ENCODE measurements at places on chromosomes 4 and X.

DNA sequence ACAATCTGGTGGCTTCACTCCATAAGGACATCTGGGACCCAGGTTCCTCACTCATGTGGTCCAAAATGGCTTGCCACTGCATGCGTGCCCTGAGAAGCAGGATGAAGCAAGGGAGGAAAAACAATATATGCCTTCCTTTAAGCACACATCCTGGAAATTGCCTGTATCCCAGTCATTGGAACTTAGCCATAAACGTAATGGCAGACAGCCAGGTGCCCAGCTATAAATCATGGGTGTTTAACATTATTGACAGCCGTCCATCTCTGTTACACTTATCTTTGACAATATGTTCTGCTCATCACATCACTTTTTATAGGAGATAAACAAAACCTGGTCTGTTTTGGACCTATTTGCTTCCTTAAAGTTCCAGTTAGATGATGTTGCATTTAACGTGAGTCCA is 181.0 kb downstream of the AASDH start:
- DNase-seq: no peak

DNA sequence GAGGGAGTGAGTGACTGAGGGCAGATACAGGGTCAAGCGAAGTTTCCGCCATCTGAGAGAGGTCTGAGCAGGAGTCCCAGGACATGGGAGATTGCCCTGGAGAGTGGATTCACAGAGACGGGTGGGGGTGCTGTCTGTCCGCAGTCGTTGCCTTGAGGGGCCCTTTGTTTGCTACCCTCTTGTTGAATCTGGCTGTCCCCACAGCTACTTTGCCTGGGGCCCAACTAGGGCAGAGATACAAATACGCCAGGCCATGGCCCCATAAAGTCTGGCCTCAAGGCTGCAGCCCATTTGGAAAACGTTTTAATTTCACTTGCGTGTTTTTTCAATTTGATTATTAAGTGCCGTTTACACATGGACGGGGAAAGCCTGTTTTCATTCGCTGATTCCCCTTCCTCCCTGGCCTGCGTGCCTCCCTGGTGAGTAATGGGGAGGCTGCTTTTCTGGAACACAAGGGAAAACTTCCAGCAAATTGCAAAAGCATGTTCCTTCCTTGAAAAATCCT is 134.4 kb downstream of the SMIM20 start:
- no peak for DNase-seq

- peak; percentile 40 for DNase-seq
Observed at GRCh38 chr4:153143527-153144348, 60.5 kb upstream of the TRIM2 start.

- DNase-seq: no peak
Observed at GRCh38 chrX:105464618-105465017, 244.1 kb upstream of the TEX13A start.

GRCh38 chr4:57612279-57612678 is 502.1 kb upstream of the IGFBP7 start:
- no peak for DNase-seq

- DNase-seq: peak; percentile 0
Observed at GRCh38 chrX:21840193-21840545, 752 bp downstream of the MBTPS2 start.

DNA sequence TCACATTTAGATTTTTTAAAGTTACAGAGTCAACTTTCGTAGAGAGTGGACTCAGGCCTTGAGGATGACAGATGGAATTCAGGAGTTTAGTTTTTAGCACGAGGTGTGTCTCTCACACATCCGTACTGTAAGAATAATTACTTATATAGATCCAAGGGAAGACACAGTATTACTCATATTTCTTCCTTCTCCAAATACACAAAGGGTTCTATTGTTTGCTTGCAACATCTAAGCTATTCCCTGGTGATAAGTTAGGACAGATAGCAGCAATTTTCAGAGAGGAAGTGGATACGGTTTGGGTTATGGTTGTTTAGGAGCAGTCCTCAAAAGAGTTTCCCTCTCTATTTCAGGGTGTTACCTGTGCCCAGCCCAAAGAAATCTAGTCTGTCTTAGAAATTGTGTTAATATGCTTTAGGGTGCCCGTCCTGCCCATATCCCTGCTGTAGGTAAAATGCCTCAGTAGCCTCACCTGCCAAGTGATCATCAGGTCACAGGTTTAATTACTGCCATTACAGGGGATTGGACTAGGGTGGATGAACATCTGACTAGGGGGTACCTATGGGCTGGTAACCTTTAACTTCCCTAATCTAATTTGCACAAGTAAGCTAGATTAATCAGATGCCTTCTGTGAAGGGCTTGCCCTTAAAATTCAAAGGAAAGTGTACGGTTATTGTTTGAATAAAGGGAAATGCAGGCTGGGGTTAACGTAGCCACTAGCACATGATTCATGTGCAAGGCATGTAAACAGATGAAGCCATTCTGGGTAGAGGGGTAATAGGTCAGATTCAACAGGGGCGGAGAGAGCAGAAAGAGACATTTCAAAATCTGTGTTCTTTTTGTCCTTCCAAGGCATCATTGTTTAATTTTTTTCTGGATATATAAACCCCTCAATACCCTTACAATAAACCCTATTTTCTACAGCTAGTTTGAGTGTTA is 8.7 kb upstream of the PPP3CA start:
- DNase-seq: no peak

- DNase-seq: no peak
Observed at GRCh38 chr4:101066626-101067170, 280.6 kb downstream of the PPP3CA start.

GRCh38 chr4:150960079-150960478 is 55.0 kb downstream of the LRBA start:
- DNase-seq: no peak

DNA sequence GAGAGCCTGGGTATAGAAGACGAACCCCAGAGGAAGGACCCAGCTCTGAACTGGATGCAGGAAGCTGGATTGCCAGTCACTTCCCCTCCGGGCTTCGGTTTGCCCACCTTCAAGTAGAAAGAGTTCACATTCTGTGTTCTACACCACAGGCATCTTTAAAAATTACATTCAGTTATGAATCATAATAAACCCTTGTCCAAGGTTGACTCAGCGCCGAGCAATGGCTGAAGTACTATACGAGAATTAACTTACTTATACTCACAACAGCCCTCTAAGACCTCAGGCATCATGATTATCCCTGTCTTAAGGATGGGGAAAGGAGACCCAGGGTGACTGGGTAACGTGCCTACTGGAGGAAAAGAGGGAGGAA is 72.5 kb downstream of the EVC2 start:
- DNase-seq: no peak

DNA sequence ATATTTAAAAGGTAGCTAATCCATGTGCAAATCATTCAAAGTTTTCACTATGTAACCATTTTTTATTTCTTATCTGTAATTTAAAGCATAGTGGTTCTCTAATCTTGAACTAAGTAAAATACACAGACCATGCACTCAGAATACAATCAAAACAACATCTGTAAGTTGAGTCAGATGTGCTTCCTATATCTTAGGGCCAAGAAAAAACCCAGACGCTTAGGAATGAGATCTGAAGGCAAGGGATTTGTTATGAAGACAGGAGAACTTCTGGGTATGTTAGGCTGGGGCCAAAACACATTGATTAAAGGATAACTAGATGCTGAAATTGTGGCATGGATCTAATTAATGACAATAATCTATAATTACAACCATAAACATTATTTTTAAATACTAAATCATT is 120.3 kb downstream of the PDE5A start:
- no peak for DNase-seq

GRCh38 chrX:71168134-71168533 is 23.5 kb downstream of the NLGN3 start:
- no peak for DNase-seq

DNA sequence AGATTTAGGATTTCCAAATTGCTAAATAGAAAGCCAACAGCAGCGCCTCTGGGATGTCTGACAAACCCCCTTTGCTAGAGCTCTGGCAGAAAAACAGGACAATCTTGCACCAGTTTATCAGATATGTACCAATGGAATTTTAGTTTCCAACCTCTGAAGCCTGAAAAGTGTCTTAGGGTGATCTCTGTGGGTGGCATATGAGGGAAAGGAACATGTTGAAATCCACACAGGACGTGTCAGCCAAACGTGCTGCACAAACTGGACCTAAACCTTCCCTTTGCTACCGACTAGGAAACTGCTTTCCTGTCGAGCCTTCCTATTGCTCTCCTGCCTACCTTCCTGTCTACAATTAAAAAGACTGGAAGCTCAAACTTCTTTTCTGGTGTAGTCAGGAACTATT is 53.5 kb downstream of the REELD1 start:
- no peak for DNase-seq

DNA sequence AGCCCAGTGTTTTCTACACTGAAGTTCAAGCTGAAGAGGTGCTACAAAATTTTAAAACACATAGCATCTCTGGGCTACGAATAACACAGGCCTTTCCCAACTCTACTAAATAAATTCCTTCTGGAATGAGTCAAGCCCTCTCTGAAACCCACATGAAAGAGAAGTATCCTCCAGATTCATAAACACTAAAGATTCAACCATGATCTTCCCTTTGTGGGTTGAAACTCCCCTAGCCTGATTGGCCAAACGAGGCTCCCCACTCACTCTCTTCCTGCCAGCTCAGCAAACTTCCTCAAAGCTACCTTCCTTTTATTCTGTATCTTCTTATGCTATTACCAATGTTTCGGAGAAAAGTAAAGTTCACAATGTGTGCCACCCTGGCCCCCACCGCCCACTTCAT is 95.4 kb downstream of the NKX6-1 start:
- no peak for DNase-seq

DNA sequence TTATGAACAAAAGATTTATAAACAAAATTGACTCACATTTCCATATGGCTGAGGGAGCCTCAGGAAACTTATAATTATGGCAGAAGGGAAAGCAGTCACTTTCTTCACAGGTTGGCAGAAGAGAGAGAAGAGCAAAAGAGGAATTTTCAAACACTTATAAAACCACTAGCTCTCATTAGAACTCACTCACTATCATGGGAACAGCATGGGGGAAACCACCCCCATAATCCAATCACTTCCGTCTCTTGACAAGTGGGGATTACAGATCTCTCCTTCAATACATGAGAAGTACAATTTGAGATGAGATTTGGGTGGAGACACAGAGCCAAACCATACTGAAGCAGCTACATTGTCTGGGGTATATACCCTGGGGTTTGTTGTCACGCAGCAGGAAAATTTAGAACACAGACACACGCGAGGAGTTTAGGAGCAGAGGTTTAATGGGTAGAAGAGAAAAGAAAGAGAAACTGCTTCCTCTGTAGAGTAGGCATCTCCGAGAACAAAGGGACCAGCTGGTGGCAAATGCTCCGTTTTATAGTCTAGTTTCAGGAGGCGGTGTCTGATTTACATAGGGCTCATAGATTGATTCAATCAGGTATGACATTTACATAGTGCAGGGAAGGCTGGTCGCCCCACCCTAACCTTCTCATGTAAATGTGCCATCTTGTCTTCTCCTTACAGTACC is 2277.7 kb upstream of the AGA start:
- no peak for DNase-seq

DNA sequence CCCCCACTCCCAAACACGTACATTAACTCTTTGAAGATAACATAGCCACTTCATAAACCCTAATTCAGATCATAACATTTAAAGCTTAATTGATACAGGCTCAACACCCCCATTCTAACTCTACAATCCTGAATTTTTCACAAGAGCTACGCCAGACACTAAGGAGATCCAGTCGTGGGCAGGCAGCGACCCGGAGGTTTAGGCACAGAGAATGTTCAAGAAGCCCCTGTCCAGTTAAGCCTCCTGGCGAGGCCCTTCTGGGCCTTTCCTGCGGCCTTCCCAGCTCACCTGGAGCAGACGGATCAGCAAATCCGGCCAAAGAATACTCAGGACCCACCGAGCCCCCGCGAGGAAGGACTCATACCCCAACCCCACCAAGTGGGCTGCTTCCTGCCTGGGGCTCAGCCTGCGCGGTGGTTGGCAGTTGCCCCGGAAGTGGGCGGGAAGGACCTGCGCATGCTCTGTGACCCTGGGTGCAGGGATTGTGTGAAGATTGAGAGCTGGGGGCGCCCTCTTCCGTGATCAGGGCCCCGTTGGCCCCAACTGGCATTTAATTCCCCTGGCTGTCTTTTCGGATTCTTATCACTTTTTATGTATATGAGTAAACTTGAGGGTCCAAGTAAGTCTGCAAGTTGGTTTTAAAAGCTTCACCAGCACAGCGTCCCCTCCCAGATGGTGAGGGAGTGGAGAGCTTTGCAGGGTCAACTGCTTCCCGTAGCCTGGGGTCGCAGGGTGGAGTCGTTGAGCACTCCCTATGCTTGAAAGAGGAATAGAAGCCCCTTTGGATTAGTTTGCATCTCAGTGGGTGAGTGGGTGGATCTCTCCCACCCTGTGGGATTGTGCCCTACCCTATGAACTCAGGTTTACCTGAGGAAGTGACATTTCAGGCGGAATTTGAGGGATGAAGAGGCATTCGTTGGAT is at the start of gene TRIM61:
TSS of gene TRIM61 (minus strand) at position 415 of the 922 bp plus-strand sequence. CDS start 7,655 bp downstream, outside the sequence.
- no peak for DNase-seq

GRCh38 chr4:174213731-174214100 is 69.8 kb downstream of the FBXO8 start:
- no peak for DNase-seq

GRCh38 chr4:22090661-22091351 is 142.2 kb upstream of the KCNIP4 start:
- DNase-seq: no peak

- DNase-seq: no peak
Observed at GRCh38 chrX:12903646-12904045, 2.8 kb upstream of the TLR8 start.

GRCh38 chr4:2318476-2318875 is 56.6 kb upstream of the MXD4 start:
- DNase-seq: no peak

- DNase-seq: no peak
Observed at GRCh38 chr4:104217526-104217925, 277.2 kb downstream of the CXXC4 start.

GRCh38 chrX:134241960-134242619 is 5.1 kb downstream of the CCDC160 start:
- no peak for DNase-seq

GRCh38 chr4:76589402-76589801 is 154.4 kb downstream of the SHROOM3 start:
- no peak for DNase-seq

DNA sequence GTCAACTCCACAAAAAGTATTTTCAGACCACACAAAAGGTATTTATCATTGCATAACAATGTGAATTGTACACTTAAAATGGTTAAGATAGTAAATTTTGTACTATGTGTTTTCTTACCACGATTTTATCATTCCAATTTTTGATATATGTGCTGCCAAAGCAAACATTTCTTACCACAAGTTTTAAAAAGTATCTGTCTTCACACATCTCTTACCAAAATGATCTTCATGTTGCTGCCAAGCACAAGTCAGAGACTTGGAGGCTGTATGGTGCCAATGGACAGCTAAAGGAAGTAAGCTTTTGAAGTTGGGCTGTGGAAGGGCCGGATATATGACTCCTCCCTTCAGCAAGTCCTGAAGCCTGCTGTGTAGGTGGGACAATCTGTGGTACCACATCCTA is 67.9 kb downstream of the TMLHE start:
- no peak for DNase-seq

GRCh38 chr4:140672416-140672815 is 83.8 kb downstream of the TBC1D9 start:
- DNase-seq: no peak

- DNase-seq: no peak
Observed at GRCh38 chrX:21838937-21839333, 482 bp upstream of the MBTPS2 start.

- peak; percentile 98 for DNase-seq
Observed at GRCh38 chr4:77156912-77157858, at the start of gene CCNG2. Gene CCNG2, plus strand, starts transcription at chr4:77157207. Its CDS starts 1,326 bp downstream, at chr4:77158533.
